ENCODE measurements at places on chromosomes 5 and 9.

DNA sequence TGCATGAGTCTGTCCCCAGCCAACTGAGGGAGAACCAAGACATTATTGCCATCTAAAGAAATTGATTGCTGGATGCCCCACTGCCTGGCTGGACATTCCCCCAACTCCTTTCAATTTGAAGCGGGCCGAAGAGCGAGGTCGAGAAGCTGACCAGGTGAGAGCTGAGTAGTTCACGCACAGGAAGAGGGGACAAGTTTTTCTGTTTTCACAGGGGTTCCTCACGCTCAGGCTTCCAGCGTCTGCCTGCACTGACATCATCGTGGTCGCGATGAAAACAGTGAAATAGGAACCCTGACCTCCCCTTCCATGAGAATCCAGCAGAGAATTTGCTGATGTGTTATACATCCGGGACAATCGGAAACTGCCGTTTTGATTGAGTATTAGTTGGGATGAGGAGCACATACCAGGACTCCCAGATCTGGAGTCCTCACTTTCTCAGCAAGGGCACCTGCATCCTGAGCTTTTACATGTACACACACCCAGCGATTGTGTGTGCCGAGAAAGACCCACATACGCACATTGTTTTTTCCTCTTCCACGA is 3.1 kb upstream of the DMRT3 start:
- DNase-seq, result no peak

DNA sequence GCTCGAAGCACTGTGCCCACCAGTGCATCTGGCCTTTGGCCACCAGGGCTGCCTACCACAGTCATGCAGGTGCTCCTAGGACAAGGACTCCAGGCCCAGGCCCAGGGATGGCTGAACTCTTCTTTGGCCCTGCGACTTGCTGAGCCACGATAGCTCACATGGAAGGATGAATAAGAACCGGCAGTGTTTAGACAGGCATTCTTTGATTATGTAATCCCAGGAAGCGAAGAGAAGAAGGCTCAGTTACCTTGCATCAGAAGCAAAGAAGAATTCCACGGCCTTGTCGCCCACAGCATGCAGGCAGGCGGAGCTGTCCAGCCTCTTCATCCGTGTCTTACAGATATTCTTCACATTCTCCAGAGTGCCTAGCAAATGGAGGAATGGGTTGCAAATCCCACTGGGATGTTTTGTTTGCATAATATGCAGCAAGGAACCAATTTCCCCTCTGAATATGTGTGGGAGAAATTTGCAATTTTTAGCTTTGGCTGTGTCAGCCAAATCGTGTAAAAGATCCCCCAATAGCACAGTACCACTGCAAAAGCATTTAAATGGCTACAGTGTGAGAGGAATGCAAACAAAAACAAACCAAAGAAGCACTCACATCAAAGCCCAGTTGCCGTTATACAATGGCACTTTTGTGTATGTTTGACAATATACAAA is 29.1 kb downstream of the GFPT2 start:
- no peak for DNase-seq

- DNase-seq, result no peak
Observed at GRCh38 chr9:96567203-96567700, 52.4 kb downstream of the CDC14B start.

DNA sequence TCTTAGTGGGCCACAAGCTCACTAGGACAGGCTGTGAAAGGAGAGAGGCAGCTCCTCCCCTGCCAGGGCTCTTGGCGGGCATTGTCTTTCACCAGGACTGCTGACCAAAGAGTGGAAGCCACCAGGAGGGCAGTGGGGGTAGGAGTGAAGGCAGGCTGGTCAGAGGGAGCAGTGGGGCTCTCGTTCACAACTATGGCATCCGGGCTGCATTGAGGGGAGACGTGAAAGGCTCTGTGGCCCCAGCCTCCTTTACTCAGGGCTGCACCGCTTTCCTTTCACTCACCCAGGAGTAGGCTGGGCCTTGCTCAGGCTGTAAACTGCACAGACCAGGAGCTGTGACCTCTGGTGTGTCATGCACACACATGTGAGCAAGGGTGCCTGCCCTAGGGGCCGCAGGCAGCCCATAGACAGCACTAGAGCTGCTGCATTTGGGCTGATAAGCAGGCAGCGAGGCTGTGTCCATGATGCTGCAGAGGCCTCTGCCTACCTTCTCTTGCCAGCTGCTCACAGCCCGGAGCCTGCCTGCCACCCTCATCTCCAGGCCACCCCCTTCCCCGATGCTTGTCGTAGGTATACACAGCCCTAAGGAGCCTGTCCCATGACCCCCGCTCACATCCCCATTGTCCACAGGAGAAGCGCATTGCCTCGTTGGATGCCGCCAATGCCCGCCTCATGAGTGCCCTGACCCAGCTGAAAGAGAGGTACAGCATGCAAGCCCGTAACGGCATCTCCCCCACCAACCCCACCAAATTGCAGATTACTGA is 130.4 kb downstream of the DAB2IP start:
- DNase-seq, result no peak

DNA sequence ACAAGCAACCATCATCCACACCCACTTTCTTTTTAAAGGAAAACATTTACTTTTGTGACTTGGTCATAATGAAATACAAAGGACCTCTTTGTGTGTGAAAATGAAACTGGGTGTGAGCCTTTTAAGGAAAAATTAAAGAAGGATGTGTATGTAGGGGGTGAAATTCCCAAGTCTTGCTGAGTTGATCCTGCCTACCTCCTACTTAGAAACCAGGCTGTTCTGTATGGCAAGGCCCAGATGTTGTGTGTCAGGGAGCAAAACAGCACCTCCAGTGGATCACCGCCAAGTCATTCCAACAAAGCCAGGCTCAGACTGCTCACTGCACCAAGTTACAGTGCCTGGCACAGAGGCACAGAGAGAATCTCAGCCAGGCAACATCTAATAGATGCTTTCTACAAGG is 198.5 kb upstream of the FBN2 start:
- DNase-seq, result no peak

DNA sequence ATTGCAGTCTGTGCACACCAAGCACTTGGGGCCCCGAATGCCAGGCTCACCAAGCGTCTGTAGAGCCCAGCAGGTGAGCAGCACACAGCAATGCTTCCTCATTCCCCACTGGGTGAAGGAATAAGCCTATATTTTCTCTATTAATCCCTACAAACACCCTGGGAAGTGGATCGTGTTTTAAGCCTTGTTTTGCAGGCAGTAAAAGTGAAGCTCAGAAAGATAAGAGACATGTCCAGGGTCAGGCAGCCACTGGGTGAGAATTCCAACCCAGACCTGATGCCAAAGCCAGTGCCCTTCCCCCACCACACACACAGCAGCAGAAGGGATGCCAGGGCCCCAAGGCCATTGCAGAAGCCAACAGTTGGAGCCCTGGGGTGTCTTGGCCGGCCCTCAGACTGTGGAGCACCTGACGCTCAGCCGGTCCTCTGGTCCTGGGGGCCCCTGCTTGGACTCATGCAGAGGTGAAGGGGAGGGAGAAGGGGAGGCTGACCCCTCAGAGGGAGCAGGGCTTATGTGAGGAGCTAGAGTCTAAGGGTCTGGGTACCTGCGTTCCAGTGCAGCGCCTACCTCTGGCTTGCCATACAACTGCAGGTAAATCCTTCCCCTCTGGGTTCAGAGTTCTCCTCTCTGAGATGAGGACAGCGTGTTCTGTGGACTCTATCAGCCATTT is 26.3 kb upstream of the SYNPO start:
- no peak for DNase-seq

- no peak for DNase-seq
Observed at GRCh38 chr9:3756071-3756470, 230.3 kb upstream of the RFX3 start.

GRCh38 chr5:83988293-83988685 is 267.6 kb upstream of the HAPLN1 start:
- no peak for DNase-seq

DNA sequence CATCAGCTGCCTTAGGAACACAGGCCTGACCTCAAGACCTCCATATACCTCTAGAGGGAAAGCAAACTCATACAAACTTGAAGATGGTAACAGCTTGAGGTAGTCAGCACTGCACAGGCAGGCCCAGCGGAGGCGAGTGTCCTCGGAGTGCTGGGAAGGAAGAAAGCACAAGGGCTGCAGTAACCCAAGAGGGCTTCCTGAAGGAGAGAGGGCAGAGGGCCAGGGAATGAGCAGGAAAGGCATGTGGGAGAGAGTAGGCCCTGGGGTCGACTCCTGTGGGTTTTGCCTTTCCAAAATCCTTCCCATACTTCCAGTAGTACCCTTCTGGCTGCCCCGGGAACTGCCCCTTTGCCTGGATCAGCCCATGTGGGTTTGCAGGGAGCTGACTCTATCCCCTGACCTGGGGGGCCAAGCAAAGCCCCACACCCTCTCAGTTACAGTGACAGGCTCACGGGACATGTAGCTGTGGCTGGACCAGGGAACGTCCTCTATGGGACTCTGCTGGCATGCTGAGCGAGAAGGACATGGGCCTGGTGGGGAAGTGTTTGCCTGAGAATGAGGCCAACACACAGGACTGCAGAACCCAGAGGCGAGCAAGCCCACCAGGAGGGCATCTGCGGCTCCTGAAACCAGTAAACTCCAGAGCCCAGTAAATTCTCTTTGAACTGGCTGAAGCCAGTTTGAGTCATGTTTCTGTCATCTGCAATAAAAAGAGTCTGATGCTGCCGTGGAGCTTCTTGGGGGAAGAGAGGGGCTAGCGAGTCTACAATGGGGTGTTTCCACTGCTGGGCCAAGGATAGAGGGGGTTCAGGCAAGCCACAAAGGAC is 64.1 kb downstream of the COL23A1 start:
- no peak for DNase-seq
